Lung (tissue), 17 donors: ENCODE measurements at places on chromosomes 12 and 14. TPM values are rescaled to one million over a fixed set of nuclear protein-coding genes. Genes with fewer than 3 reads are reported as not detected.

PTPN6 gene
- 38.2 TPM for total RNA-seq

GRCh38 chr12:88579601-88580050, 645 bp downstream of the KITLG start:
- DNase-seq, result peak; percentile 63
- H3K27me3 ChIP-seq, result no peaks in the 10 kb centered on the region

DNA sequence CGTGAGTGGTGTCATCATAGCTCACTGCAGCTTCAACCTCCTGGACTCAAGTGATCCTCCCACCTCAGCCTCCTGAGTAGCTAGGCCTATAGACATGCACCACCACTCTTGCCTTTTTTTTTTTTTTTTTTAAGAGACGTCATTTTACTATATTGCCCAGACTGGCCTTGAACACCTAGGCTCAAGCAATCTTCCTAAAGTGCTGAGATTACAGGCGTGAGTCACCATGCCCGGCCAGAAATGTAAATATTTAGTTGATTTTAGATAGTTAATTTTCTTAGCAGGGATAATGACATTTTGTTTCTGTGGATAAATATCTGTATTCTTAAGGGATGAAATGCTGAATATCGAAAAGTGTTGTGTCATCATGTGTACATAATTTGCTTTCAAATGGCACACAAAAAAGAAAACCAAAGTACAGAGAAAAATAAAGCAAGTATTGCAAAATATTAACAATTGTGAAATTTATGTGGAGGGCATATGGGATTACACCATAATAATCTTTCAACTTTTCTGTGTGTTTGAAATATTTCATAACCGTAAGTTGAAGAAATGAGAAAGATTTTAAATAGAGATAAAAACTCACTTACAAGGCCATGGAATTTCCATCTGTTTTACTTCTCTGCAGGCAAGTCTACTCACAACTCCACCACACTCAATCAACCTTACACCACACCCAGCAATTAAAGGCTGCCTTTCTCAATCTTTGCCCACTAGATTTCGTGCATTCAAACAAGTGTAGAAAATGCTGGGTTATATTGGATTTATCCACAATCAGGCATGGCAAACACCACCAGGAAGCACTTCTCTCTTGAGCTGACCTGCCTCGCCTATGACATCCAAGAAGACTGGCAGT, 93.7 kb downstream of the SPTSSA start:
- no peak for DNase-seq
- H3K4me1 ChIP-seq, result peaks cover 8% of the 10 kb centered on the region
- no peak overlapping the region for H3K4me3 ChIP-seq
- no peaks in the 10 kb centered on the region for H3K27me3 ChIP-seq
- no peaks in the 10 kb centered on the region for H3K36me3 ChIP-seq

GRCh38 chr14:32453857-32454810, 125.0 kb downstream of the AKAP6 start:
- no peak overlapping the region for H3K27ac ChIP-seq
- DNase-seq, result no peak
- H3K4me1 ChIP-seq, result no peaks in the 10 kb centered on the region
- H3K36me3 ChIP-seq, result no peaks in the 10 kb centered on the region
- H3K27me3 ChIP-seq, result no peaks in the 10 kb centered on the region
- no peak overlapping the region for H3K4me3 ChIP-seq

KCNA5 gene
- total RNA-seq, result 3.7 TPM

DNA sequence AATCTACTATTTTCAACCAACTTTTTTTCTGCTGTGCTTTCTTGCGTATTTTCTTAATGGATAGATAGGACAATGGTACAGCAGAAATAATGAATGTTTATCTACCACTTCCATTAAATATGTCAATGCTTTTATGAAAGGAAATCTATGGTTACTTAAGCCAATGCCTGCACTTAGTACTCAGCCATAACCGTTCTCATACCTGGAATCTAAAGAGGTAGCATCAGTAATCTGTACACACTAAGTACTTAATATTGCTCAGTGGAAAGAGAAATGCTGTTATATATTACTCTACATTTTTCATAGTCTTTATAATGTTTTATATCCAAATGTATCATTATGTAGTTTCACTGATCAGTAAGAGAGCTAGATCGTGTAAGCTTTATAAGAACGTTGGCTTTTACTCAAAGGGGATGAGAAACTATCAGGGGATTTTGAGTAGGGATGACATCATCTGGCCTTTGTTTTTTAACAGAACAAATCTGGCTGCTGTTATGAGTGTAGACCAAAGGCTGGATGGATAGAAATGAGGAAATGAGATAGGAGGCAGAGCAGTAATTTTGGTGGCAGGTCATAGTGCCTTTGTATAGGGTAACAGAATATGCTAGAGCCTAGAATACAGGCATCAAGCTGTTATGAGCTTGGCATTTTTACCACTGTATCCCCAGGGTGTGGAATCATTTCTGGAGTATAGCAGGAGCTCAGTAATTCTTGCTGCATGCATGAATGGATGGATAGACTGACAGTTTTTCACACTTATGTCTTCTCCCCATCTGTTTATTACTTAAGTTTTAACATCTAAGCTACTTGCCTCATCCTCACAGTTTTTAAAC, 34.0 kb downstream of the ALG10B start:
- H3K4me3 ChIP-seq, result no peak overlapping the region
- no peaks in the 10 kb centered on the region for H3K36me3 ChIP-seq
- H3K27me3 ChIP-seq, result no peaks in the 10 kb centered on the region
- H3K4me1 ChIP-seq, result no peaks in the 10 kb centered on the region
- DNase-seq, result no peak

BRI3BP gene
- 9.5 TPM for total RNA-seq

DNA sequence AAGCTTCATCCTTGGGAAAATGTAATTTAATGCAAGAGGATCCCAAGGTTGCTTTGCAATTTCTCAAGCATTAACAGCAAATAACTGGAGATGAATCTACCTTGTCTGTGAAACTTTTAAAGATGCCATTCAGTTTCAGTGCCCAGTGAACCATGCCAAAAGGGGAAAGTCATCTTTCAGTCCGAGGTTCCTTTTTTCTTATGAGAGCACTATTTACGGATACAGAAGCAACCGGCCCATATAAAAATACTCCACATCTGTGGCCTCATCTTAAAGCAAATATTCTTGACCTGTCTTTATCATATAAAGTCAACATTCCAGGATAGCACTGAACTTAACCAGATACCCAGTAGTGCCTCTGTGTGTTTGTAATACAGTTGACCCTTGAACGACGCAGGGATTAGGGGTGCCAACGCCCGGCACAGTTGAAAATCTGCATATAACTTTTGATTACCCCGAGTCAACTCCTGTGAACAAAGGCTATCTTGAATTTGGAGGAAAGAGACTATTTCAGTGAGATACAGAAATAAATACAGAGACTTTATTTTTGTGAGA, 209.4 kb downstream of the PCNX1 start:
- no peak for DNase-seq
- H3K4me1 ChIP-seq, result no peaks in the 10 kb centered on the region
- H3K27ac ChIP-seq, result no peak overlapping the region
- no peaks in the 10 kb centered on the region for H3K36me3 ChIP-seq
- H3K4me3 ChIP-seq, result no peak overlapping the region
- no peaks in the 10 kb centered on the region for H3K27me3 ChIP-seq

EFS gene
- total RNA-seq, result 19.9 TPM

TMCC3 gene
- total RNA-seq, result 17.8 TPM

DNA sequence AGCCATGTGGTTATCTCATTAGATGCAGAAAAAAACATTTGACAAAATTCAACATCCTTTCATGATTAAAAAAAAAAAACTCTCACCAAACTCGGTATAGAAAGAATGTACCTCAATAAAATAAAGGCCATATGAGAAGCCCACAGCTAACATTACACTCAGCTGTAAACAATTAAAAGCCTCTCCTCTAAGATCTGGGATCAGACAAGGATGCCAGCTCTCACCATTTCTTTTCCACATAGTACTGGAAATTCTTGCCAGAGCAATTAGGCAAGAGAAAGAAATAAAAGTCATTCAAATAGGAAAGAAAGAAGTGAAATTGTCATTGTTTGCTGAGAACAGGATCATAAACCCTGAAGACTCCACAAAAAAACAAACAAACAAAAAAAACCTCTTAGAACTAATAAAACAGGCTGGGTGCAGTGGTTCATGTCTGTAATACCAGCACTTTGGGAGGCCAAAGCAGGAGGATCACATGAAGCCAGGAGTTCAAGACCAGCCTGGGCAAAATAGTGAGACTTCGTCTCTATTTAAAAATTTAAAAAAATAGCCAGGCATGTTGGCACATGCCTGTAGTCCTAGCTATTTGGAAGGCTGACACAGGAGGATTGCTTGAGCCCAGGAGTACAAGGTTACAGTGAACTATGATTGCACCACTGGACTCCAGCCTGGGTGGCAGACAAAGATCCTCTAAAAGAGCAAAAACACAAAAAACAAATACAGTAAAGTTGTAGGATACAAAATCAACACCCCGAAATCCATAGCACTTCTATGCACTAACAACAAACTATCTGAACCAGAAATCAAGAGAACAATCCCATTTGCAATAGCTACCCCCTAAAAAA, 114.4 kb downstream of the FOXA1 start:
- H3K4me1 ChIP-seq, result no peaks in the 10 kb centered on the region
- no peaks in the 10 kb centered on the region for H3K27me3 ChIP-seq
- H3K36me3 ChIP-seq, result no peaks in the 10 kb centered on the region
- no peak overlapping the region for H3K4me3 ChIP-seq
- no peak overlapping the region for H3K27ac ChIP-seq
- no peak for DNase-seq

DNA sequence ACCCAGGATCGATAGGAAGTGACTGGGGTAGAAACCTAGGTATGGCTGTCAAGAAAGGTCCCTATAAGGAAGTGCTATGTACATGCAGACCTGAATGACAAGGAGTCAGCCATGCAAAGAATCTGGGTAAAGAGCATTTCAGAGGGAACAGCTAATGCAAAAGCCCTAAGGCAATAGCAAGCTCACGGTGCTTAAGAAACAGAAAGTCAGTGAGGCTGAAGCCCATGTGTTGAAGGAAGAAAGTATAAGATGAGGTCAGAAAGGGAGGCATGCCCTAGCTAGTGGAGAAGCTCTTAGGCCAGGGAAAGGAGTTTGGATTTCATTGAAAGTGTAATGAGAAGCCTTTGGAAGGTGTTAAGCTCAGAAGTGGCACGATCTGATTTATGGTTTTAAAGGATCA, 6.0 kb upstream of the ADCY6 start:
- no peak overlapping the region for H3K4me3 ChIP-seq
- peaks cover under 1% of the 10 kb centered on the region for H3K4me1 ChIP-seq
- no peaks in the 10 kb centered on the region for H3K27me3 ChIP-seq
- DNase-seq, result no peak
- no peaks in the 10 kb centered on the region for H3K36me3 ChIP-seq

- peak overlapping the region; percentile 75 for H3K27ac ChIP-seq
- no peak for DNase-seq
- peak overlapping the region; percentile 81 for H3K4me3 ChIP-seq
- H3K4me1 ChIP-seq, result peaks cover 14% of the 10 kb centered on the region
- peaks cover under 1% of the 10 kb centered on the region for H3K36me3 ChIP-seq
These were observed 932 bp downstream of the ADCY6 start for GRCh38 chr12:48787791-48788523.

DNA sequence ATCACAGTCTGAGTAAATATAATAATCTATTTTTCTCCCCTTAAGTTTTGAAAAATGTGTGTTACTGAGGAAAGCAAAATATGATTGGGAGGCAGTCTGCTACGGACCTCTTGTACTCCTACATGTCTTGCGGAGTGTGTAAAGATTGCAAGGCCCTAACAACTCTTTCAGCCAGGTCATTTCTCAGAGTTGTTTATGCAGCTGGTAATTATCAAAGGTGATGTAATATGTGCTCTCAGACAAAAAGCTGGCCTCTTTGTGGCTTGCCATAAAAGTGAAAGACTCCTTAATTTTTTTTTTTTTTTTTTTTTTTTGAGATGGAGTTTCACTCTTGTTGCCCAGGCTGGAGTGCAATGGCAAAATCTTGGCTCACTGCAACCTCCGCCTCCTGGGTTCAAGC, 40.5 kb upstream of the MON2 start:
- H3K36me3 ChIP-seq, result no peaks in the 10 kb centered on the region
- no peak for DNase-seq
- H3K27me3 ChIP-seq, result no peaks in the 10 kb centered on the region
- H3K27ac ChIP-seq, result no peak overlapping the region
- no peak overlapping the region for H3K4me3 ChIP-seq

- peak; percentile 31 for DNase-seq
- H3K36me3 ChIP-seq, result no peaks in the 10 kb centered on the region
- H3K27ac ChIP-seq, result no peak overlapping the region
- H3K4me3 ChIP-seq, result no peak overlapping the region
These were observed 6.4 kb downstream of the APOLD1 start for GRCh38 chr12:12791756-12792369.

DNA sequence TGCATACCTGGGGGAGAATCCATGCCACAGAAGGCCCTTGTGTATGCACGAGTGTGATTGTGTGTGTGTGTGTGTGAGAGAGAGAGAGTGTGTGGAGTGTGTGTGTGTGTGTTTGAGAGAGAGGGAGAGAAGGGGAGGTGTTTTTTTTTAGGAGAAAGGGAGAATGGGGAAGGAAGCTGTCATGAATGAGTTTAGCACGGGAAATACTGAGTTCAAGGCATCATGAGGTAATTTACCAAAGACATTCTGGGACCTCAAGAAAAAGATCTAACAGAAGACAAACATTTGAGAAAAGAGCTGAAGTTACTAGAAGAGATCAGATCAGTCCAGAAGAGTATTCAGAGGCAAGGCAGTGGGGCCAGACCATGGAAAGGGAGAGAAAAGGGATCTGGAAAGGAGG, 157.1 kb downstream of the TTC7B start:
- H3K4me3 ChIP-seq, result no peak overlapping the region
- no peak overlapping the region for H3K27ac ChIP-seq
- no peaks in the 10 kb centered on the region for H3K27me3 ChIP-seq
- H3K4me1 ChIP-seq, result no peaks in the 10 kb centered on the region

INHBC gene
- not detected for total RNA-seq

DNA sequence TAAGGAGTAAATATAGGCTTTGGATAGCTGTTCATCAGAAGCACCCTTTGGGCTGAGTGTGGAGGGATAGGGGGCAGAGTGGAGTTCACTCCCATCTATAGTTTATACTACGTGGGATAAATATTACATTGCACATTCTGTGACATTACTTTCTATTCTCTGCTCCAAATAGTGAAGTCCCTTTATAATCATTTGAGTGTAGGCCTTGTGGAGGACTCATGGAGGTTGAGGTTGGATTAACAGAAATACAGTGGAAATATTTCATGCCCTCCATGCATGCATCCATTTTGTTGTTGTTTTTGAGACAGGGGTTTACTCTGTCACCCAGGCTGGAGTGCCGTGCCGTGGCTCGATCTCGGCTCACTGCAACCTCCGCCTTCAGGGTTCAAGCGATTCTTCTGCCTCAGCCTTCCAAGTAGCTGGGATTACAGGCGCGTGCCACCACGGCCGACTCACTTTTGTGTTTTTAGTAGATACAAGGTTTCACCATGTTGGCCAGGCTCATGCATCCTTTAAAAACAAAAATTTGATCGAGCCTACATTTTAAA, 1.4 kb downstream of the CHPT1 start:
- peak; percentile 43 for DNase-seq
- H3K27me3 ChIP-seq, result no peaks in the 10 kb centered on the region
- H3K27ac ChIP-seq, result no peak overlapping the region
- no peak overlapping the region for H3K4me3 ChIP-seq
